GM06990 (cell line): ENCODE measurements at places on chromosomes 12 and 14.
A peak's percentile ranks its signal among the peaks of the same experiment; 100 is the strongest.

- DNase-seq: no peak
Measured at GRCh38 chr12:7512553-7512952, 9.0 kb upstream of the CD163 start.

GRCh38 chr14:59483819-59484638 lies at the start of the genes JKAMP and L3HYPDH:
TSS of gene JKAMP (plus strand) at chr14:59484517. CDS start at chr14:59484590, 73 bp downstream.
TSS of gene L3HYPDH (minus strand) at chr14:59484408. CDS start at chr14:59484316, 92 bp downstream.
- peak; percentile 96 for DNase-seq

- DNase-seq: no peak
Measured at GRCh38 chr14:64940336-64940910, 2.1 kb downstream of the GPX2 start.

DNA sequence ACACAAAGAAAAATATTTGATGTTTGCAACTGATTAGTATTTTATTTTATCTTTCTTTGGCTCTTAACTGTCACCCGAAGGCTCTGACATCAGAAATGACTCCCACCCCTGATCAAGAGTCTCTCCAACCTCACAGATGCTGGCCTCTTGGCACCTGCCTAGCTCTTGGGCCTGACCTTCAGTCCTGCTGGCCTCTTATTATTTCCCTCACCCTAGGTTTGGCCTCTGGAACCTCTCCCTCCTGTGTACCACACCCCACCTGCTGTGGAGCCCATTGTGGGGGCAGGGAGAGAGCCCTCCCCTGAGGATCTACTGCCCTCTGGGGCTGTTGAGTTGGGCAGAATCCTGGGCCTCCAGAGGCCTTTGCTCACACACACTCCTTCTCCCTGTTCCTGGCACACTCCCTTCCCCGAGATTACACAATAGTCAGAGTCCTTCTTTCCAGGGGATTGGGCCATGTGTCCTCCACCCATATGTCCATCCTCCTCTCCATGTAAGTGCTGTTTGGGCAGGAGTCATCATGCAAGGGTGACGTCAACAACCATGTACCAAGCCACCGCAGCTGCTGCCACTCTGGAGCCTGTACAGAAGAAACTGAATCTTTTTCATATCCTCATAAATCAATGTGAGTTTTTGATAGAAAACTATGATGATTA lies 124.3 kb downstream of the RASSF9 start:
- DNase-seq: no peak

DNA sequence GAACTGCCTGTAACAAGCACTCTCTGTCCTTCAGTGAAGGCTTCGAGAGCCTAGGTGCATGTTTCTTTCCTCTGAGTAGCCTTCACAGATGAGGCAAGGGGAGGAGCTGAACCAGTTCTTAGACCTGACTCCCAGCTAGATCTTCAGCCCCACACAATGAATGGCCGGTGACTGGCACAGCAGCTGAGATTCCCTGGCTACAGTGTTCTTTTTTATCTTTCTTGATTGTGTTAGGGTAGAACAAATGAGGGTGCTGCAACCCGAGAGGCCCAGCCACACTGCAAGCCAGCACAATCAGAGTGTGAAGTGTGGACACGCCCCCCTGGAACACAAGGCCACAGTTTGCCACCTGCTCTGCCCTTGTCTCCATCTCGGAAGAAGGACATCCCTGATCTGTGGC lies 19.1 kb upstream of the COL2A1 start:
- DNase-seq: no peak

GRCh38 chr12:212715-213526 lies 1.0 kb downstream of the SLC6A12 start:
- DNase-seq: no peak

DNA sequence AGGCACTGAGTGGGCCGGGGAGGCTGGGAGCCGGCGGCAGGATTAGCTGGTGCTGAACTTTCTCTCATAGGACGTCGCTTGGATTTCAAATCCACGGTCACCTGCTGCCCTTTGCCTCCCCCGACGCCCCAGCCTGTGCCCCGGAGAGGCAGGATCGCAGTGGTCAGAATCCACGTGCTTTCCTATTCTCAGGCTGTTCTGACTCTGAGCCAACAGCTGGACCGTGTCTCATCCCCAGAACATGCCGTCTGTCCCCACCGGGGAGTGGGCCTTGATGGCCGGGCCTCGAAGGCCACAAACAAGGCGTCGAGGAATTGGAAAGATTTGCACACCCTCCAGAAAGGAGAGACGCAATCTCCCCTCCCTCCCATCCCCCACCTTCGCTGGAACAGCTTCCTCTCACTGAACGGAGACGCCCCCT lies 18.5 kb upstream of the MLXIP start:
- DNase-seq: no peak

GRCh38 chr14:88614218-88614907 lies 51.5 kb downstream of the ZC3H14 start:
- no peak for DNase-seq

DNA sequence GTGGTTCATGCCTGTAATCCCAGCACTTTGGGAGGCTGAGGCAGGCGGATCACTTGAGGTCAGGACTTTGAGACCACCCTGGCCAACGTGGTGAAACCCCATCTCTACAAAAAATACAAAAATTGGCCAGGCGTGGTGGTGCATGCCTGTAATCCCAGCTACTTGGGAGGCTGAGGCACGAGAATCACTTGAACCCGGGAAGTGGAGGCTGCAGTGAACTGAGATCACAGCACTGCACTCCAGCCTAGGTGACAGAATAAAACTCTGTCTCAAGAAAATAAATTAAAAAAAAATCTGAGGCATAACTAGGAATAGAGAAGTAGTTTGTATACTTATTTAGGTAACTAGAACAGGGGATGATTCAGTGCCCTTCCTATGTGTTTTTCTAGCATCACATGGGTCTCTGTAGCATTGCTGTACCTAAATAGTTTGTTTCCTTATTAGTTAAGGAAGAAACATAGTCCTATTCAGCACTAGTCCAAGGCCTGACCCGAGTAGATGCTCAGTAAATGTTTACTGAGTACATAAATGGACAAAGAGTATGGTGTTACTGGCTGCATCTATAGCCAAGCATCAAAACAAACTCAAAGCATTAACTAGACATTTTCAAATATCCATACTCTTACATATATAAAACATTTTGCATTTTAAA lies 21.7 kb downstream of the TAOK3 start:
- no peak for DNase-seq

GRCh38 chr12:65081496-65081895 lies 39.6 kb downstream of the WIF1 start:
- no peak for DNase-seq

- DNase-seq: no peak
Measured at GRCh38 chr12:42094277-42094676, 50.4 kb downstream of the GXYLT1 start.

DNA sequence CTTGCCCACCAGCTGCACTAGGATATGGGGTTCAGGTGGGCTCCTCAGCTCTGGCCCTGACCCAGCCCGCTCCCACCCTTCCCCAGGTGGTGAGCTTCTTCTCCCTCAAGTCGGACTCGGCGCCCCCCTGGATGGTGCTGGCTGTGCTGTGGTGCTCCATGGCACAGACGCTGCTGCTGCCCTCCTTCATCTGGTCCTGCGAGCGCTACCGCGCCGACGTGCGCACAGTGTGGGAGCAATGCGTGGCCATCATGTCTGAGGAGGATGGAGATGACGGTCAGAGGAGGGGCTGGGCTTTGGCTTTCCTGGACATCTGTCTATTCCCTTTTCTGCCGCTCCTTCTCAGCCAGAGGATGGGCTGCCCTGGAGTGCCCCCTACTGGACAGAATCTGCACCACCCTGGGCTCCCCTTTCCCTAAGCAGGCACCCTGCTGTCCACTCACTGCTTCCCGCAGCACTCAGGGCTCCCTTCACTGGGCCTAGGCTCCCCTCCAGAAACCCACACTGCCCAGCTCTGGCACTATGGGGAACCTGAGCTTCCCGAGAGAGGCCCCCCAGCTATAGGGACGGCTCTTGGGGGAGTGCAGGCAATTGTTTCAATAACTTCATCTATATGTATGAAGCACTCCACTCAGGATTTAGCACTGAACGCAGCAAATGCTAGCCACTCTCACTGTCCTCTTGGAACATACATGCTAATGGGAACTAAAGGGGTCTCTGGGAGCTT lies 2.6 kb upstream of the P3H3 start:
- DNase-seq: no peak
